Stimulated activated CD4-positive, alpha-beta T cell treated with anti-CD3 and anti-CD28 coated beads, Interleukin-2, amount 100 ng/mL, for 48 hours (primary cell): ENCODE measurements at places on chromosomes 5 and 9.

DNA sequence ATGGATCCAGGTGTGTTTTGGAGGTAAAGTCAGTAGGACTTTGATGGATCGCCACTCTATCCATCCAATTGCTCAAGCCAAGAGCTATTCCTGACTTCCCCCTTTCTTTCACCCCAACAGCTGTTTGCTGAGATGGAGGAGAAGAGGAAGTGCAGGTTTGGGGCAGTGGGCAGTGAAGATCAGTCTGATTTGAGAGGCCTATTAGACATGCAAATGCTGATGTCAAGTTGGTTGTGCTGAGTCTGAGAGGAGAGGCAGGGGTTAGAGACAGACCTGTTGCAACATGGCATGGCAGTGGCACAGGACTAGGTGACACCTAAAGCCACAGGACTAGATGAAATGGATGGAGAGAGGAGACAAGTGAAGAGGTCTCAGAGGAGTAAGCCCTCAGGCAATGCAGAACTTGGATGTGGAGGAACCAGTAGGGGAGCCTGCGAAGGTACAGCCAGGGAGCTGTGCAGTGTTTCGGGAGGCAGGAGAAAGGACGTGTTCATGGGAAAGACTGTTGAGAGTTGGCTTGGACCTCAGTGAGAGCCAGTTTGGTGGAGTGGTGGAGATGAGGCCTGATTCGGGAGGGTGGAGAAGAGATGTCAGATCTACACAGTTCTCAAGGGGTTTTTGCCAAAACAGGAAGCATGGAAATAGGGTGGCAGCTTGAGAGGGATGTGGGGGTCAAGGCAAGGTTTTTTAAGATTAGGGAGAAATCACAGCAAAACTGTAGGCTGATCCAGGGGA, 175.0 kb downstream of the MACROH2A1 start:
- DNase-seq = no peak

DNA sequence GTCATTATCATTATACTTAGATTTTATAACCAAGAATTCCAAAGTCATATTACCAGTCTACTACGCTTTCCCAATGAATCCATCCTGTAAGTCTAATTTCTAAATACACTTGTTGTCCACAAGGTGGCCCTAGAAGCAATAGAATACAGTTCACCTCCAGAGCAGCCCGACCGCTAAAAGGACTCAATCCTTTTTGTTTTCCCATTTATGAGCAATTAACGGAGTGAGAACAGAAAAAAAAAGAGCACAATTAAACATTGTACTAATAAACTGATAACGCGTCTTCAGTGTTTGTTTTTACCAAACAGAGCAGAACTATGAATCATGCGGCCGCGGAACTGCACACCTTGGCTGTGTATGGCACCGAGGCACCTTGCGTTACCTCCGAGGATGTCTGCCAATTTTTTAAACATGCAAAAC, 160.7 kb upstream of the DAPK1 start:
- DNase-seq = peak; percentile 3

DNA sequence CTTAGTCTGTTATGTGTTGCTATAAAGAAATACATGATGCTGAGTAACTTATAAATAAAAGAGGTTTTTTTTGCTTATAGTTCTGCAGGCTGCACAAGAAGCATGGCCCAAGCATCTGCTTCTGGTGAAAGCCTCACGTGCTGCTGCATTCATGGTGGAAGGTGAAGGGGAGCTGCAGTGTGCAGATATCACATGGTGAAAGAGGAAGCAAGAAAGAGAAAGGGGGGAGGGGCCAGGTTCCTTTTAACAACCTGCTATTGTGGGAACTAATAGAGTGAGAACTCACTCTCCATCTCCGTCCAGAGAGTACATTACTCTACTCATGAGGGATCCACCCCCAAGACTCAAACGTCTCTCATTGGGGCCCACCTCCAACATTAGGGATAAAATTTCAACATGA, 12.5 kb upstream of the PARP8 start:
- DNase-seq = no peak

DNA sequence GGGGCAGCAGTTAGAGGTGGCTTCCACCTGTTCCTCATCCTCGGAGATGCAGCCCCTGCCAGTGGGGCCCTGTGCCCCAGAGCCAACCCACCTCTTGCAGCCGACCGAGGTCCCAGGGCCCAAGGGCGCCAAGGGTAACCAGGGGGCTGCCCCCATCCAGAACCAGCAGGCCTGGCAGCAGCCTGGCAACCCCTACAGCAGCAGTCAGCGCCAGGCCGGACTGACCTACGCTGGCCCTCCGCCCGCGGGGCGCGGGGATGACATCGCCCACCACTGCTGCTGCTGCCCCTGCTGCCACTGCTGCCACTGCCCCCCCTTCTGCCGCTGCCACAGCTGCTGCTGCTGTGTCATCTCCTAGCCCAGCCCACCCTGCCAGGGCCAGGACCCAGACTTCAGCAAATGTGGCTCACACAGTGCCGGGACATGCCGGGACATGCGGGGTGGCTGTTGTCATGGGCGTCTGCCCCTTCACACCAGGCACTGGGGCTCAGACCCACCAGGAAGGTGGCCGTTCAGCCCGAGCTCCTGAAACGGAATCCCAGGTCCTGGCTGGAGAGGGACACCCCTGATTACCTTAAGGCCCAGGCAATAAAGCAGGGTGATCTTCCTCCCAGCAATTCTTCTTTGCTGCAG, 841 bp downstream of the CYSRT1 start:
- DNase-seq = no peak

GRCh38 chr5:10265245-10266109, 15.4 kb downstream of the CCT5 start:
- no peak for DNase-seq

- DNase-seq = no peak
These were observed 49.7 kb downstream of the WWC1 start for GRCh38 chr5:168341178-168341577.

DNA sequence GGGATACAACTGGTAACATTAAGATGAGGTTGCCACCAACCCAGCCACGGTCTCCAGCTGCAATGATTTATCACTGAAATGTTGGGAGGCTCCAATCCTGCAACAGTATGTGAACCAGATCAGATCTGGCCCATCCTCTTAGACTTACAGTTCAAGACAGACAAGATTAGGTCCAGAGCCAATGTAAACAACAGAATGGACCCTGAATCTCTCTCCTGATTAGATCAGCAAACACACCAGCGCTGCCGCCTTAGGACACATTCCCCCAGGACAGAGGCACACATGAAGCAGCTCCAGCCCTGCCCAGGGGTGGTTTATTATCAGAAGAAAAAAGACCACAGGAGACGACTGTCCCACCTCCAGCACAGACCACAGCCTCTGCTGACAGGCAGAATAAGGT, 82.1 kb downstream of the SLIT3 start:
- DNase-seq = no peak

- DNase-seq = no peak
These were observed 139.5 kb downstream of the BARX1 start for GRCh38 chr9:93815677-93816076.

GRCh38 chr5:16364910-16365309, 100.7 kb downstream of the ZNF622 start:
- no peak for DNase-seq

DNA sequence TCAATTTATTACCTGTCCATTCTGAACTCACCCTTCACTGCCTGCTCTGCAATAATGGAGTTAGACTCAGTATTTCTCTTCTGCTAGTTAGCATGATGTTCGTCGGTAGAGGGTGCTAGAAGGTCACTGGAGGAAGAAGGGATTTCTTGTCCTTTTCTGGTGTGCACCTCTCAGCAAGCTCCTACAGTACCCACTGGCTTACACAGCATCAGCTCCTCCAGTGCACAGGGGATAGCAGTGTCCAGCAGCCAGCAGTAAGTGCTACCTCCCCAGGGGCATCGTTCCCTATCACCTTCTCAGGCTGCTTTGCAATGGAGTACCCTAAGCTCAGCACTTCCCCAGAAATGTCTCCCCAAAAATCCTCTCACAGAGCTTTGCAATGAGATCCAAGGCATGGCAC, 45.9 kb upstream of the APC start:
- peak; percentile 11 for DNase-seq

DNA sequence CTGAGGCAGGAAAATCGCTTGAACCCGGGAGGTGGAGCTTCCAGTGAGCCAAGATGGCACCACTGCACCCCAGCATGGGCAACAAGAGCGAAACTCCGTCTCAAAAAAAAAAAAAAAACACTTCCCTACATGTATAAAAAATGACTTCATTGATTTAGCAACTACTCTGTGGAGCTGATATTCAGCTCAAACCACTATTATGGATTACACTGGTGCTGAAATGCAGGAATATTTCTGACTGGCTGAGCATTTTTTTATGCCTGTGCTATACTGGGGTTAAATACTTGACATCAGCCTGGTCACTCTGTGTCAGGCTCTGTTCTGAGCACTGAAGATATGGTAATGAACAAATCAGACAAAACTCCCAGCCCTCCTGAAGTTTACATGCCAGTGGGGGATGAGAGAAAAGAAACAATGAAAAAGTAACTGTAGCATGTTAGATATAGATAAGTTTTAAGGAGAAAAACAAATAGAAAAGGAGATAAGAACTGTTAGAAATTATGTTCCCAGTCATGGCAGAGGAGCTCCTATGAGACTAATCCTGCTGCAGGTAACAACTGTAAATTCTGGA, 22.6 kb upstream of the TTC39B start:
- DNase-seq = no peak

DNA sequence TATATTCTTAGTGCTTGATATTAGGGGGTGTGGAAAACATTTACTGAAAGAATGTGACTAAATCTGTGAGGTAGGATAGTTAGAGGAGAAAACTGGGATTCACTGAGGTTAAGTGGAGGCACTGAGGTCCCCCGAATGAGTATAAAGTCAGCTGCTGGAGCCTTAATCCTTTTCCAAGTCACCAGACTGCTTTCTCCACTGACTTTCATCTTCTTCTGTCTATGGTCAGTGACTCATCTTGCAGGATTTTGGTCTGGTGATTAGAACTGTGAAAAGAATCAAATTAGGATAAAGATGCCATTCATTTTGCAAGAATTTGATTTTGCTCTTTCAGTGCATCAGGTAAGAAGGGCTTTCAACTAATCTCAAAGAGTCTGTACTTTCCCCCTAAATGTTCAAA, 89.3 kb upstream of the ALDH1A1 start:
- DNase-seq = no peak

GRCh38 chr9:124855944-124856765, 2.9 kb downstream of the WDR38 start:
- DNase-seq = no peak

DNA sequence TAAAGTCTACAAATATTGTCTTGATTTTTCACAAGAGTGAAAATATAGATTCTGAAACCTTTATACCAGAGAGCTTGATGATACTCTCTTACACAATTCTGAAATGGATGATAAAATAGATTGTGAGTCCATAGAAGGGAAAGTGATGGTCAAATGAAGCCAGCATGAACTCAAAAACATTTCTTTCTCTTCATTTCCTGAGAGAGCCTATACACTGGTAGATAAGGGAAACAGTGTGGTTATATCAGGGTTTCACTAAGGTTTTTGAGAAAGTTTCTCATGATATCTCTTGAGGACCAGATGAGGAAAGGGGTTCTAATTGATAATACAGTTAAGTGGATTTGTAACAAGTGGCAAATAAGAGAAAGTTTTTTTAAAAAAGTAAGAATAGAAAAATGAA, 254.1 kb downstream of the PJA2 start:
- DNase-seq = no peak

DNA sequence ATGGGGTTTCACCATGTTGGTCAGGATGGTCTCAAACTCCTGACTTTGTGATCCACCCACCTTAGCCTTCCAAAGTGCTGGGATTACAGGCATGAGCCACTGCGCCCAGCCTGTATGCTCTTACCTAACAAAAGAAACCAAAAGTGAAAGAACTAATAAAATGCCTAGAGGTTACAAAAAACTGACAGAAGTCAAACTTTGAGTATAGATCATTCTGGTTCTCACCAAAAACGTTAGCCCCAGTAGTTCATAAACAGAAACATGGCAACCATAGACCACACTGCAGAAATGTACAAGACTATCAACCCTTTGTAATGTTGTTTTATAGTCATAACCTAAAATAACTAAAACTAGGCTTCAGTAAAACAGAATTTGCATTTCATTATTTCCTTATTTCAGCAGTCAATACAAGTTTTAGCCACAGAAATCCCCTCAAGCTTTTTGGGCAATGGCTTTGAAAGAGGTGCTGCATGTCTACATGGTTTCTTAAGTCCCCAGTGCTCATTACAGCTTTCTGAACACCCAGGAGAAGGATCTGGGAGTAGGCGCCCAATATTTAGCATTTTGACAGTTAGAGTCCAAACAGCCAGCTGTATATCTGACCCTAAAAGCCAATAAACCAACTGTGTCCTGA, 72.5 kb downstream of the EPB41L4A start:
- DNase-seq = no peak

DNA sequence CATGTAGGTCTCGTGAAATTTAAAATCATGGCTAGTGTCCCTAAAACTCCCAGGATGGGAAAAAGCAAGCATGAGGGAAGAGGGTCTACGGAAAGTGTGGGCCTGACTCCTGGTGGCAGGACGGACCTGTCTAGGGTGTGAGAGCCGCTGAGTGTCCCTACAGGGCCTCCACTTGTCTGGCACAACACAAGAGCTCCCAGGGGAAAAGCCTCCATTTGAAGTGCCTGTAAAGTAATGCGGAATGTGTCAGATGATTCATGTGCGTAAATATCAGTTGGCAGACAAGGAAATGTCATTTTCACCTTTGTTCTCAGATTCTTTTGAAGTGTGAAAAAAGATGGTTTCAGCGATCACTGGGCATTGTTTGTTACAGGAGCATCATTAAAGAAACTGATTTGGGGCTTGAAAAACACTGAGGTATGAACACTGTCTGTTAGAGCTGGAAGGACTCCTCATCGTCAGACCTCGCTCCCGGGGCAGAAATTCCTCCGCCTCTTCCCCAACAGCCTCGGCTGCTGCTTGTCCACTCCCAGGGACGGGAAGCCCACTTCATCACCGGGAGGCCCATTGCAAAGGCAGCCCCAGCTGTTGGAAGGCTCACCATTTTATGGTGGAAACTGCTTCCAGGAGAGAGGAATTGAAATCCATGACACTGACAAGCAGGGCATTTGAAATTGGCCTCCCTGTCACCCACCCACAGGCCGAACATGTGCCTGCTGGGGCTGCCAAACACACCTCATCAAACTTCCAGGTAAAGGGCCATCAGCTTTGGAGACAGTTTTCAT, 240.8 kb downstream of the FSTL4 start:
- DNase-seq = no peak

DNA sequence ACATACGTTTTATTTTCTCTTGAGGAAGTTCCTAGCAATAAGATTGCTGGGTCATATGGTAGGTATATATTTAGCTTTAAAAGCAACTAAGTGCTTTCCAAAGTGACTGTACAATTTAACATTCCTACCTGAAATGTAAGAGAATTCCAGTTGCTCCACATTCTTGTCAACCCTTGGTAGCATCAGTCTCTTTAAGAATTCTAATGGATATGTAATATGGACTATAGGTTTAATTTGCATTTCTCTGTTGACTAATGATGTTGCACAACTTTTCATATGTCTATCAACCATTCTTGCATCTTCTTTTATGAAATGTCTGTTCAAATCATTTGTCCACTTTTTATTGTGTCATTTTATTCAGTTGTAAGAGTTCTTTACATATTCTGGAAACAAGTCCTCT, 6.7 kb upstream of the RASEF start:
- DNase-seq = no peak

GRCh38 chr5:170571875-170572852, 68.3 kb downstream of the KCNIP1 start:
- peak; percentile 64 for DNase-seq

- no peak for DNase-seq
These were observed 39.7 kb downstream of the PTTG1 start for GRCh38 chr5:160461378-160461777.
